Naive thymus-derived CD4-positive, alpha-beta T cell (primary cell): ENCODE measurements at places on chromosomes 1 and 21. TPM values are rescaled to one million over a fixed set of nuclear protein-coding genes. Genes with fewer than 3 reads are reported as not detected.

Gene IKBKE
- 48.3 TPM for polyA plus RNA-seq

Gene C1orf116
- polyA plus RNA-seq = not detected

Gene RAB25
- 1.8 TPM for polyA plus RNA-seq

Gene CDCA8
- 1.0 TPM for polyA plus RNA-seq

Gene BACE2
- 0.21 TPM for polyA plus RNA-seq

Gene MX2
- 46.7 TPM for polyA plus RNA-seq

Gene ARID1A
- 26.6 TPM for polyA plus RNA-seq

Gene ROR1
- polyA plus RNA-seq = not detected

Gene GTF2B
- 88.4 TPM for polyA plus RNA-seq

Gene THEM5
- polyA plus RNA-seq = not detected

Gene APCS
- not detected for polyA plus RNA-seq

Gene OR10Z1
- polyA plus RNA-seq = not detected
